ENCODE measurements at places on chromosomes 16 and 17. TPM values are rescaled to one million over a fixed set of nuclear protein-coding genes. Genes with fewer than 3 reads are reported as not detected.

The SGCA gene
- total RNA-seq = not detected

- H3K27me3 ChIP-seq = no peaks in the 10 kb centered on the region
- no peaks in the 10 kb centered on the region for H3K36me3 ChIP-seq
- no peak overlapping the region for H3K4me3 ChIP-seq
- no peak overlapping the region for H3K27ac ChIP-seq
- H3K4me1 ChIP-seq = peaks cover 33% of the 10 kb centered on the region
Observed at GRCh38 chr17:1762233-1762900, 507 bp downstream of the SERPINF1 start.

DNA sequence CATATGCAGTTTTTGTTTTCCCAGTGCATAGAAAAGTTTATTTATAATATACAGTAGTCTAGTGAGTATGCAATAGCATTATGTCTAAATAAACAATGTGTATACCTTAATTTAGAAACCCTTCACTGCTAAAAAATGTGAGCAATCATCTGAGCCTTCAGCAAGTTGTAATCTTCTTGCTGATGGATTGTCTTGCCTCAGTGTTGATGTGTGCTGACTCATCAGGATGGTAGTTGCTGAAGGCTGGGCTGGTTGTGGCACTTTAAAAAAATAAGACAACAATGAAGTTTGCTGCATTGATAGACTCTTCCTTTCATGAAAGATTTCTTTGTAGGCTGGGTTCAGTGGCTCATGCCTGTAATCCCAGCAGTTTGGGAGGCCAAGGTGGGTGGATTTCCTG lies 13.9 kb upstream of the CAPNS2 start:
- no peak for DNase-seq
- no peak overlapping the region for H3K4me3 ChIP-seq
- H3K27me3 ChIP-seq = peaks cover 2% of the 10 kb centered on the region
- no peak overlapping the region for H3K27ac ChIP-seq

The INCA1 gene
- total RNA-seq = 0.18 TPM

The KDM8 gene
- total RNA-seq = 9.8 TPM

The ATP5PD gene
- 237 TPM for total RNA-seq

DNA sequence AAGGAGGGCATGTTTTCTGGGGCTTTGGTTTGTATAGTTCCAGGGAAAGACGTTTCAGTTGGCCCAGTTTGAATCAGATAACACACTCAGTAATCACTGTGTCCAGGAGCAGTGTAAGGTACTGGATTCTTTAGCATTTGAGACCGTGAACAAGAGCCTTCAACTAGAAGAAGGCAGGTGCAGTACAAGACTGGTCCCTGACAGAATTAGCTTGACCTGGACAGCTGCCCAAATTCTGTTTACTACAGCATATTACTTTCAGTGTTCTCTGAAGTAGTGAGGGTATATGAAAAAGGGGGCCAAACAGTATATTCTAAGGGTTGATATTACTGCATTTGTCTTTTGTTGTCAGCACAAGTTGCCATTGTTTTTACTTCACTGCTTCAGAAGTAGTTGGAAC lies 81.3 kb downstream of the COX10 start:
- H3K4me3 ChIP-seq = no peak overlapping the region
- no peak for DNase-seq
- H3K36me3 ChIP-seq = peaks cover 12% of the 10 kb centered on the region
- H3K27me3 ChIP-seq = no peaks in the 10 kb centered on the region
- H3K4me1 ChIP-seq = peaks cover 18% of the 10 kb centered on the region

Data from activated CD4-positive, alpha-beta T cell treated with anti-CD3 and anti-CD28 coated beads for 36 hours (primary cell).